ENCODE measurements at places on chromosomes 5 and 9.

DNA sequence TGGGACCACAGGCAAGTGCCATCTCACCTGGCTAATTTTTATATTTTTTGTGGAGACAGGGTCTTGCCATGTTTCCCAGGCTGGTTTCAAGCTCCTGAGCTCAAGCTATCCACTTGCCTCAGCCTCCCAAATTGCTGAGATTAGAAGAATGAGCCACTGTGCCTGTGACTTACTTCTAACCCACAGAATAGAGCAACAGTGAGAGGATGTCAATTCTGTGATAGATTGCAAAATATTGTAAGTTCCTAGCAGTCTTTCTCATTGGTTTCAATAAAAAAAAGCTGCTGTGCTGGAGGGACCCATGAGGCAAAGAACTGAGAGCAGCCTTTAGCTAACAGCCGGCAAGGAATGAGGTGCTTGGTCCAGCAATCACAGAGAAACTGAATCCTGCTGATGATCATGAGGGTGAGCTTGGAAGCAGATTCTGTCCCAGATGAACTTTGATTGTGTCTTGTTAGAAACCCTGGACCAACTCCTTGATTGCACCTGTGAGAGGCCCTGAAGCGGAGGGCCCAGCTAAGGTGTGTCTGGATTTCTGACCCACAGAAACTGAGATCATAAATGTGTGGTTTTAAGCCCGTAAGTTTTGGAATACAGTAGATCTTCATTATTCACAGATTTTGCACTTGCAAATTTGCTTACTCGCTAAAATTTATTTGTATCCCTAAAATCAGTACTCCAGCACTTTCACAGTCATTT, 149.7 kb downstream of the GCNT1 start:
- DNase-seq = no peak

GRCh38 chr9:110148891-110149290, 59.1 kb downstream of the C9orf152 start:
- no peak for DNase-seq

DNA sequence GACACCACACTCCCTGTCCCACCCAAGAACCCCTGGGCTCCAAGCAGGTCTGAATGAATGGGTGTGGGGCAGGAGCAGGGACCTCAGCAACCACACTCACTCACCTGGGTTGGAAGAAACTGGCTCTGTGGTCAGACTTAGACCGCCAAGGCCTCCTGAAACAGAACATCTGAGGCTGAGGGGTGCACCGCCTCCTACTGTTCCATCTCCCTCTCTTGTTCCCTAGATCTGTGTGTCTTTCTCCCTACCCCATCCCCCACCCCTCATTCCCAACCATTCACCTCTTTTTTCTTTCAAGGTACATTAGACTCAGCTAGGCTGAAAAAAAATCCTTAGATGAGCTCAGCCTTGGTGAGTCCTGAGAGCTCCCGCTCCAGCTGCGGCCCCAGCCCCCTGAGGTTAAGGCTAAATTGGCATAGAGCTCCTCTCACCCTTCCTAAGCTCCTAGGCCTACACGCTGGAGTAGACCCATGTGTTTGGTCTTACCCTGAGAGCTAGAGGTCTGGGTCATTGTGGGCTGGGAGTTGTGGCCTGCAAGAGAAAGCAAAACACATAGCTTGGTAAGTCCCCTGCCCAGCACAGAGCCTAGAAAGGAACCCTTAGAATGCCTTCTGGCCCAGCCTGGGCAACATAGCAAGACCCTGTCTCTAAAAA, 4.8 kb downstream of the ECSCR start:
- DNase-seq = no peak

DNA sequence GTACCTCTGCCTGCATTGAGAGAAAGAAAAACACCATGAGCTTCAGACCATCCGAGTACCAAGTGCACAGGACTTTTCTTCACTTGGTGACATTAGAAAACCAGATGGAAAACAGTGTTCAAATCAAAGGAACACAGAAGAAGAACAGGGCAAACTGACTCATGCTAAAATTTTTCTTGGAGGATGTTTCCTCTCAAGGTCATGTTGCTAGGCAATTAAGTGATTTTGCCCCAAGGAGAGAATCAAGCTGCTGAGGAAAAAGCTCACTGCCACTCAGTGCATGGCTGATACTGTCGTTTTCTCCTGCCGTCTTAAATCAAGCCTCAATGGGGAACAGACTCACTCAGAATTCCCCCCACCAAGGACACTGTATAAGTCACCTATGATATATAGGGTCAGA, 57.9 kb upstream of the SIMC1 start:
- no peak for DNase-seq

- DNase-seq = no peak
Measured at GRCh38 chr5:116970318-116970717, 395.7 kb upstream of the SEMA6A start.

- DNase-seq = no peak
Measured at GRCh38 chr5:1173485-1174070, 27.8 kb upstream of the SLC6A19 start.

DNA sequence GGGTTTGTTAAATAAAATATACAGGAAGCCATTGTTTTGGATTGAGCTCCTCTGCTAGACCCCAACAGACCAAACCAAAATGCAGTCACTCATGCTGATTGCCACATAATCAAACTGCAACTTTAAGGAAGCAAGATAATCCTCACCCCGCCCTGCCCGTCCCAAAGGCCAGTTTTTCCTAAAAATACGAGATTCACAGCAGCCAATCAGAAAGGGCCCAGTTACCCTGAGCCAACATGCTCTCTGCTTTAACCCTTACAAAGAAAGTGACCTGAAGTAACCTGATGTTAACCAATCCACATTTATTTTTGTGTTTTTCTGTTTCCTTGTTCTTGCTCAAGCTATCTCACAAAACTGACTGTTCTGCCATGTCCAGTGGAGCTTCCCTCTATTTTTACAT, 21.5 kb upstream of the RNF20 start:
- no peak for DNase-seq

- DNase-seq = no peak
Measured at GRCh38 chr5:12003680-12004079, 99.4 kb upstream of the CTNND2 start.

GRCh38 chr5:178530526-178530925, 59.7 kb downstream of the COL23A1 start:
- DNase-seq = no peak

- DNase-seq = no peak
Measured at GRCh38 chr9:115104908-115105307, 13.0 kb downstream of the TNC start.

GRCh38 chr9:135586601-135587109, 25.1 kb downstream of the PAEP start:
- DNase-seq = no peak

DNA sequence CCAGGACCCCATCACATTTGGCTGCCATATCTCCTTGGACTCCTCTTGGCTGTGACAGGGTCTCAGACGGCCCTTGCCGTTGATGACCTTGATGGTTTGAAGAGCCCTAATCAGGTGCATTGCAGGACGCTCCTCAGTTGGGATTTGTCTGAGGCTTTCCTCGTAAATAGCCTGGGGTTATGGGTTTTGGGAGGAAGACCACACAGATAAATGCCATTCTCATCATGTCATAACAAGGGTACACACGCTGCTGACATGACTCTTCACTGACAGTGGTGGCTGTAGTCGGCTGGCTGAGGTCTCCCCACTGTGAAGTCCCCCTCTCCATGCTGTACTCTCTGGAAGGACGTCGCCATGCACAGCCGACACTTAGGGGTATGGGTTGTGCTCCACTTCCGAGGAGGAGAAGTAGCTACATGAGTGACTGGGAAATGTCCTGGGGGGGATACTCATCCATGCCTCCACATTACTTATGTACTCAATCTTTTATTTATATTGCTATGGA, 42.9 kb upstream of the SPTLC1 start:
- DNase-seq = no peak

- no peak for DNase-seq
Measured at GRCh38 chr5:35810601-35811000, 46.1 kb upstream of the IL7R start.

DNA sequence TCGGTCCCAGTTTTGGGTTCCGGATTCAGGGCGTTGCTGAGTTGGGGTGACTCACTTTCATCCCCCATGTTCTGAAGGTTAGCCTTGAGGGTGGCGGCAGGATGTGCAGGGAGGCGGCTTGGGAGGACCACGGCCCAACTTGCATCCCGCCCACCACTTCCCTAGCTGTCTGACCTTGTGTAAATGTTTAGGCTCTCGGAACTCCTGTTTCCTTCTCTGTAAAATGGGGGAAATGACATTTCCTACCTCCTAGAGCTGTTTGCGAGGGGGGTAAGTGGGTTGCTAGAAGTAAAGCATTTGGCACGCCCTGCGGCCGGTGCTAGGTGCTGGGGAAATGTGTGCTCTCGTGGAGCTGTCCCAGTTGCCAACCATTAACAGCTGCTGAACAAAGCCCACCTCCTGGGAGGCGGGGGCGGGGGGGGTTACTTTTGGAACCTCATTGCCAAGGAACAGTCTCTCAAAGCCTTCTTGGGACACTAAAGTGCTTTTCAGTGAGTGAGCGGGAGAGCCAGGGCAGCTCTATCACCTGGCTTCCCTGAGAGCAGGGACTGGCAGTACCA, 27.5 kb downstream of the PTGES2 start:
- no peak for DNase-seq

- DNase-seq = no peak
Measured at GRCh38 chr5:138180183-138180782, 1.4 kb downstream of the KIF20A start.

- DNase-seq = no peak
Measured at GRCh38 chr5:88145611-88146467, 122.8 kb downstream of the TMEM161B start.

DNA sequence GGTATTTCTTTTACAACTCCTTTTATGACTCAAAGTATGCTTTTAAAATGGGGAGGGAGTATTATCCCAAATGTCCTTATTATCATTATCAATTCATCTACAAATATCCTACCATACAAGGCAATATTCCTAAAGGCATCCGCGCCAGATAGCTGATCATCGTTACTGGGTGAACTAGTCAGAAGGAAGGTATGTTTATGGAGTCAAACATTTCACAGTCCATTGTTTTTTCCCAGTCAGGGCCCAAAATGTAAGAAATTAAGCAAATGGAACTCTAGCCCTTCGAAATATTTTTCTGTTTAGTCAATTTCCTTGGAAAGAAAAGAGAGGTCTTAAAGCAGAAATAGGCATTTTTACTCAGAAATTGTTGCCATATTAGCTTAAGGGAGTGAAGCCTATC, 188.5 kb upstream of the CCNG1 start:
- no peak for DNase-seq

DNA sequence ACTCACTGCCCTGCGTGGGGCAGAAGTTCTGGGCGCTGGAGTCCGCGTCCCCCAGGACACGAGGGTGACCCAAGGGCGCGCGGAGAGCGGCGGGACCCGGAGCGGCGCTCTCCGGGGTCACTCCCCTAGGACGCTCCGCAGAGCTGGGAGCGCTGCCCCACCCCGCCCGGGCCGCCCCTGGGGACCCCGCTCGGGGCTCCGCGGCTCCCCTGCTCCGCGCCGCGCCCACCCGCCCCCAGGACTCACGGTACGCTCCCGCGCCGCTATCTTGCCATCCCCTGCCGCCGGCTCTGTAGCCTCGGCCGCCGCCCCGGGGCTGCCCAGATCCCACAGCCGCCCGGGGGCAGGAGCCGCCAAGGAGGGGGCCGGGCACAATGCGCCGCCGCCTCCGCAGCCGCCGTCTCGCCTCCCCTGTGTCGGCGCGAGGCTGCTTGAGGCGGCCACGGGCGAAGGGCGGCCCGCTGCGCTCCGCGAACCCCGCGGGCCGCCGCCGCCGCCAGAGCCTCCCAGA, 303 bp downstream of the LIFR start:
- DNase-seq = peak; percentile 1

- no peak for DNase-seq
Measured at GRCh38 chr5:180046656-180047055, 24.9 kb downstream of the RNF130 start.

GRCh38 chr5:173688703-173689102, 72.3 kb upstream of the BOD1 start:
- no peak for DNase-seq

GRCh38 chr5:145939540-145940065, 3.2 kb downstream of the SH3RF2 start:
- DNase-seq = no peak

DNA sequence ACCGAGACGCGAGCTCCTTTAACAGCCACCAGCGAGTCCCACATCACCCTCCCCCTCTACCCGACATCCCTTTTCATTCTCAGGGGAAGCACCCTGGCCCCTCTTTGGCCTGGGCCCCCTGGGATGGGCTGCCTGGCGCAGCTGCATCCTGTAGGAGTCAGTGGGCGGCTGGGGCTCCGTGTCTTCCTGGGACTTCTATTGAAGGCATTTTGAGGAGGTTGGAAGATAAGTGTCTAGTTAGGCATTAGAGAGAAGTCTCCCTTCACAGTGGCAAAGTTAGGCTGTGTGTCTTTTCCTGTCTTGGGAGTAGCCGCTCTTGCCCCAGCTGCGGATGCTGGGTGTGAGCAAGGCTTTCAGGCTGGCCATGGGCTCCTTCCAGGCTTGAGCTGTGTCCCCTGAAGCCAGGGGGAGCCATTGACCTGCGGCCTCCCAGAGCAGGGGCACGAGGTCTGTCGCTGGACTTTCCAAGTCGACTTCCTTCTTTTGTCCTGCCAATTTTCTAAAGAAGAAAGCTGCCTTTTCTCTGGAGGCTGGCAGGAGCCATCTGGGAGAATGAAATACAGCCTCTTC, 18.6 kb upstream of the NKD2 start:
- no peak for DNase-seq

GRCh38 chr5:131786900-131787692, 9.7 kb downstream of the FNIP1 start:
- no peak for DNase-seq

GRCh38 chr5:6631441-6631840, 1.4 kb downstream of the NSUN2 start:
- DNase-seq = no peak

DNA sequence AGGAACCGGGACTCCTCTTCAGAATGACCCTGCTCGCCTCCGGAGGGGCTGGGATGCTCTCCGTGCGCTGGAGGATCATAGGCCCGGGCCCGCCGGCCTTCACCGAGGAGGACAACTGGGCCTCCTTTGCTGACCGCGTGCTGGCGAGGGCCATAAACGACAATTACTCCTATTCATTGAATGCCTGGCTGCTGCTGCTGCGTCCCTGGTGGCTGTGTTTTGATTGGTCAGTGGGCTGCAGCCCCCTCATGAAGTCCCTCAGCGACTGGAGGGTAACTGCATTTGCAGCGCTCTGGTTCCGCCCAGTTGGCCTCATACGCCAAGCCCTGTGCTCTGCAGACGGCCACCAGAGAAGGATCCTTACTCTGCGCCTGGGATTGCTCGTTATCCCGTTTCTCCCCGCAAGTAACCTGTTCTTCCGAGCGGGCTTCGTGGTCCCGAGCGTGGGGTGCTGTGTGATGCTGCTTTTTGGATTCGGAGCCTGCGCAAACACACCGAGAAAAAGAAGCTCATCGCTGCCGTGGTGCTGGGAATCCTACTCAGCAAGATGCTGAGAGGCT, 16.6 kb downstream of the OR2V1 start:
- no peak for DNase-seq

- no peak for DNase-seq
Measured at GRCh38 chr5:37490120-37490810, 111.1 kb downstream of the WDR70 start.

- no peak for DNase-seq
Measured at GRCh38 chr5:76504901-76505564, 101.9 kb downstream of the IQGAP2 start.

GRCh38 chr5:154977409-154977808, 36.1 kb upstream of the KIF4B start:
- no peak for DNase-seq
